ENCODE measurements at places on chromosomes 2 and 18.
A peak's percentile ranks its signal among the peaks of the same experiment; 100 is the strongest.

DNA sequence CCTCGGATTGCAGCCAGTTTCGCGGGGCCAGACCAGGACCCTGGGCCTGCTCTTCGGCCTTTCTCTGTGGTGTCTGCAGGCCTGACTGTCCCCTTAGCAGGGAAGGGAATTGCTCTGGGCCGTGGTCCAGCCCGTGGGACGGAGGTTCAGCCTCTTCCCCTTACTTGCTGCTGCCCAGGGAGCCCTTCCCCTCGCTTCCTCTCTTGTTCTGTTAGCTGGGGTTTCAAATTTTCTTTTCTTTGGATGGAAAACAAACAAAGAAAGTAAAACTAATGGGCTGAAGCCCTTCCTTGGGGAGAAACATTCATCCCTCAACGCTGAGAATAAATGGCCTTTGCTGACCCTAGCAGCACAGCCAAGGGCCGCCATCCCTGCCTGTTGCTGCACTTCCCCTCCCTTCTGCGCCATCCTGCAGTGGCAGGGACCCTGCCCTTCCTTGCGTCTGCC is 52.4 kb downstream of the ASAP2 start:
- H3K4me3 ChIP-seq = no peak overlapping the region
- peaks cover 11% of the 10 kb centered on the region for H3K4me1 ChIP-seq
- H3K27ac ChIP-seq = no peak overlapping the region
- H3K36me3 ChIP-seq = no peaks in the 10 kb centered on the region

DNA sequence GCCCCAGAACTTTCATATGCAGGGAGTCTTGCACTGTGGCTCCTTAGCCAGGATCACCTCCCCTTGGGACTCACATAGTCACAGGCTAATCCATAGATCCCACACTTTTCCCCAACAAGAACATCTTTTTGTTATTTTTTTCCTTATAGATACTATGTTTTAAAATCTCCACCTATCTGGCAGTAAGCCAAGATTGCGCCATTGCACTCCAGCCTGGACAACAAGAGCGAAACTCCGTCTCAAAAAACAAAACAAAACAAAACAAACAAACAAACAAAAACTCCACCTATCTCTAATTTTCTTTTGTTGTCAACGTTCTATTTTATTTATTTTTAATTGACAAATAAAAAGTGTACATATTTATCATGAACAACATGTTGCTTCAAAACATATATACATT is 141.7 kb downstream of the PDE11A start:
- H3K4me3 ChIP-seq = no peak overlapping the region
- no peak overlapping the region for H3K27ac ChIP-seq
- no peak for DNase-seq
- peaks cover 12% of the 10 kb centered on the region for H3K4me1 ChIP-seq

DNA sequence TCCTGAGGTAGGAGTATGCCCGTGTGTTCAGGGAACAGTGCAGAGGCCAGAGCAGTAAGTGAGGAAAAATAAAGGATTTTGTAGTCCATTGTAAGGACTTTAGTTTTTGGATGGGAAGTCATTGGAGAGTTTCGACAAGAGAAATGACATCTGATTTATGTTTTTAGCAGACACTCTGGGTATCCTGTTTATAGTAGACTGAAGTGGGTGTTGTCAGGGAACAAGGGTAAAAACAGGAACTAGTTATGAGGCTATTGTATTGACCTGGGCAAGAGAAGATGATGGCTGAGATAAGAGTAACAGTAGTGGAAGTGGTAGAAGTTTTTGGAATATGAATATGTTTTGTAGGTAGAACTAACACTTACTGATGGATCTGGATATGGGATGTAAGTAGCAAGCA is 59.8 kb downstream of the GTF2A1L start:
- no peaks in the 10 kb centered on the region for H3K36me3 ChIP-seq
- no peak overlapping the region for H3K4me3 ChIP-seq
- no peak overlapping the region for H3K27ac ChIP-seq
- DNase-seq = no peak
- H3K4me1 ChIP-seq = no peaks in the 10 kb centered on the region

DNA sequence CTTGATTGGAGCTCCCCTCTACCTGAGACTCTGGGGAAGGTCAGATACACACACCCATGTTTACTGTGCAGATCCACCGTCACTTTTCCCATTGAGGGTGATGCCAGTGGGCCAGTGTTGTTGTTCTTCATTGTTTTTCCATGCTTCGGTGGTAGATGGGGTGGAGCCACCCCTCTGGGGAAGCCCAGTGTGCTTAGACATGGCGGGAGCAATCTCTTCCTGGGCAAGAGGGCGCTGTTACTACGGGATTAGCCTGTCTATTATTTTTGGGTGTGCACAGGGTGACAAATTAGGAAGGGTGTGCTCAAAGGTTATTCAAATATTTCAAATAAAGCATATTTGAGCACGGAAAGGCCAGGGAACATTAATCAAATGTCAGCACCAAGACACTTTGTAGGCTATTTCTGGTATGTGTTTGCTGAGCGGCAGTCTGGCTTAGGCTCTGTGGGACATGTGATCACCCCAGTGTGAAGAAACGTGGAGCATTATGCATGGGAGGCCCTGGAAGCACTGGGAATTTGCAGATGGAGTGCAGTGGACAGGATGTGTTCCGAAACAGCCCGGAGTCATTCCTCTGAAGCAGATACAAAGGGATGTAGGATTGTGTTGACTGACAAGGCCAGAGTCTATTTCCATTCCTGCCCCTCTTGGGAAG is 34.8 kb upstream of the SMIM21 start:
- H3K4me1 ChIP-seq = no peaks in the 10 kb centered on the region
- DNase-seq = no peak
- peaks cover 41% of the 10 kb centered on the region for H3K27me3 ChIP-seq
- no peaks in the 10 kb centered on the region for H3K36me3 ChIP-seq
- no peak overlapping the region for H3K27ac ChIP-seq
- no peak overlapping the region for H3K4me3 ChIP-seq

- no peaks in the 10 kb centered on the region for H3K36me3 ChIP-seq
- H3K27ac ChIP-seq = no peak overlapping the region
- peak; percentile 50 for DNase-seq
- no peaks in the 10 kb centered on the region for H3K27me3 ChIP-seq
- no peak overlapping the region for H3K4me3 ChIP-seq
Measured at GRCh38 chr18:75041586-75041985, 167.4 kb downstream of the PTGR3 start.

- no peak overlapping the region for H3K27ac ChIP-seq
- no peak overlapping the region for H3K4me3 ChIP-seq
- DNase-seq = no peak
- no peaks in the 10 kb centered on the region for H3K36me3 ChIP-seq
- no peaks in the 10 kb centered on the region for H3K4me1 ChIP-seq
Measured at GRCh38 chr2:230944123-230944653, 19.1 kb upstream of the GPR55 start.

DNA sequence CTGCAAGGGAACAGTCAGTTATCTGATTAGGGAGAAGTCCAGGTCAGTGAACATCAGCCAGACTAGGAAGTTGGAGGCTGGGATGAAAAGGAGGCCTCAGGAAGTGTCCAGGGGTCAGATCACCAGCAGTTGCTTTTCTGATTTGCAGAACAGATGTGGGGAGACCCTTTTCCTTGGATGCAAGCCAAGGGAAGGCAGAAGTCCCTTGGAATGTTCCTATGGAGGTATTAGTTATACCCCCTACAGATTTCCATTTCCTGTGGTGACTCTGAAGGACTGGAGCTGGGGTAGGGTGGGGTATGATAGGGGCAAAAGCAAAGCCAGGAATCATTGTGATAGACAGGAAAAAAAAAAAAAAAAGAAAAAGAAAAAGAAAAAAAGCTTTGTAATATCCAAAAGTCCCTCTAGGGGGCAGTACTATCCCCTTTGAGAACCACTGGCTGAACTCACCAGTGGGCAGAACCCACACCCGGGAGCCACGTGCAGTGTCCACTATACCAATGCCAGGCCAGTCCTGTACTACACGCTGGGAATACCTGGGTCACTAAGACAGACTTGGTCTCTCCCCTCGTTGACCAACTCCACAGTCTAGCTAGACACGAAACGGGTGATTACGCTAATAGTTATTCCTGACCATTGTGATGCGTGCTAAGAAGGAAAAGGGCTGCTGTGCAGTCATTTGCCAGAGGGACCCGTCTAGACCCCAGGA is 7.4 kb downstream of the DYSF start:
- H3K4me1 ChIP-seq = peaks cover 11% of the 10 kb centered on the region
- no peak overlapping the region for H3K4me3 ChIP-seq
- no peak overlapping the region for H3K27ac ChIP-seq

GRCh38 chr18:9333441-9334328 is 888 bp upstream of the TWSG1 start:
- peaks cover 7% of the 10 kb centered on the region for H3K36me3 ChIP-seq
- H3K4me3 ChIP-seq = peak overlapping the region; percentile 79
- DNase-seq = no peak
- H3K27ac ChIP-seq = peak overlapping the region; percentile 30

GRCh38 chr18:27413495-27414401 is 228.6 kb upstream of the CHST9 start:
- peaks cover 27% of the 10 kb centered on the region for H3K4me1 ChIP-seq
- peak overlapping the region; percentile 83 for H3K27ac ChIP-seq
- peak overlapping the region; percentile 43 for H3K4me3 ChIP-seq
- peak; percentile 96 for DNase-seq
- no peaks in the 10 kb centered on the region for H3K27me3 ChIP-seq
- no peaks in the 10 kb centered on the region for H3K36me3 ChIP-seq

DNA sequence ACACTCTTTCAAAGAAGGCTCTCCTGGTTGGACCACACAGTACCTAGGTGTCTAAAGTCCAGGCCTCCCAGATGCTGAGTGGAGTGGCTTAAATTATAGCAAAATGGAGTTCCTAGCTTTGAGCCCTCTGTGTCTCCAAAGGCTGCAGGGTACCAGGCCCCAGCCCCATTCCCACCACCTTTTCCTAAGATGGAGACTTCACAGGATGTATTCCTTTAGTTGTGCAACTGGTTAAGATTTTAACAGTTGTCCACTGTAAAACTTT is 4.9 kb downstream of the SMAD7 start:
- no peaks in the 10 kb centered on the region for H3K36me3 ChIP-seq
- no peak overlapping the region for H3K27ac ChIP-seq
- no peaks in the 10 kb centered on the region for H3K27me3 ChIP-seq
- DNase-seq = no peak
- peaks cover 49% of the 10 kb centered on the region for H3K4me1 ChIP-seq

- H3K36me3 ChIP-seq = no peaks in the 10 kb centered on the region
- no peak overlapping the region for H3K27ac ChIP-seq
Measured at GRCh38 chr18:76805221-76805620, 17.1 kb upstream of the ZNF236 start.

DNA sequence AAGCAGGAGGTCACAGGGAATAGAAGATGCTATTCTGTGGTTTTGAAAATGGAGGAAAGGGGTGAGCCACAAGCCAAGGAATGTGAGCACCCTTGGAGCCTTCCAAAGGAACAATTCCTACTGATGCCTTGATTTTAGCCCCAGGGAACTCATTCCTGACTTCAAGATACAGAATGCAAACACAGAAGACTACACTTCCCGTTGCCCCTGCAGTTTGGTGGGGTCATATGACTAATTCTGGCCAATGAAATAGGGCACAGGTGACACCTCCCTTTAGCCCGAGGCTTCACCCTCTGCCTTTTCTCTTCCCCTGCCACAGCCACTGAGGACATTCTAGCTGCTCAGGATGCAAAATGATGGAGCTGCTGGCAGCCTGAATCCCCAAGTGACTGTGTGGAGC is 126.1 kb downstream of the INHBB start:
- no peaks in the 10 kb centered on the region for H3K27me3 ChIP-seq
- peaks cover 69% of the 10 kb centered on the region for H3K4me1 ChIP-seq
- no peaks in the 10 kb centered on the region for H3K36me3 ChIP-seq
- peak overlapping the region; percentile 93 for H3K27ac ChIP-seq

DNA sequence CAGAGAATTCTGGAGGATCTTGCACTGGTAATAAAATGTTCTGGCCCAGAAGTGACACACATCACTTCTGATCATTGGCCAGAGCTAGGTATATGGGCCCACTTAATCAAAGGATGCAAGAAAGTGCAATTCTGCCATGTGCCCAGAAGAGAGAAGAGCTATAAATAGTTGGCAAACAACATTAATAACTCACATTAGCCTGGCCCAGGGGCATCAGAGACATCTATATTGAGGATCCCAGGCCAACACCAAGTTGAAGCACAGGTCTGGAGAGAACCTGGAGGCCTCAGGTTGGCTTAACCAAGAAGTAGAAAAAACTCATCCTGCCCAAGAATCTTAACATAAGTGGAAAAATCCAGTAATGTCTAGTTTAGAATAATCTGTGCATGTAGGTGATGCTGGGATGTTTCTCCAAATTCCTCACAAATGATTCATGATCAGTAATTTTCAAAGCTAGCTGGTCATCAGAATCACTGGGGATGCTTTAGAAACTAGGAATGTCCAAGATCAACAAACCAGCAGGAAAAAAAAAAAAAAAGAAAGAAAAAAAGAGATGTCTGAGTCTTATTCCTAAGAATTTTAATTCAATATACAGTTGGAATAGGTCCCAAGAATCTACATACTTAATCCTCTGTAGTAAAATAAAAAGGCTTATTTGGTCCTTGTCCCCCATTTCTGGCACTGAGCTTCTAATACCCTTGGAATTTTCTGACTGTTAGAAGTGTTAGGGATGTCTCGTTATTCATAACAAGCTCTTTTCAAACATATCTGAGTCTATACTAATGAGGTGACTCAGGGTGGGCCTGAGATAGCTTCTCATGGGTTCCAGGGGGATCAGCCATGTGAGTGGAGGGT is 35.0 kb upstream of the EVA1A start:
- DNase-seq = peak; percentile 90
- H3K36me3 ChIP-seq = no peaks in the 10 kb centered on the region
- H3K27ac ChIP-seq = peak overlapping the region; percentile 53
- peaks cover 67% of the 10 kb centered on the region for H3K4me1 ChIP-seq
- H3K27me3 ChIP-seq = no peaks in the 10 kb centered on the region

GRCh38 chr2:76498360-76498759 is 787.6 kb upstream of the GCFC2 start:
- H3K27ac ChIP-seq = no peak overlapping the region
- no peaks in the 10 kb centered on the region for H3K36me3 ChIP-seq
- H3K4me3 ChIP-seq = no peak overlapping the region
- no peaks in the 10 kb centered on the region for H3K27me3 ChIP-seq

GRCh38 chr2:16330012-16330411 is 335.6 kb downstream of the CYRIA start:
- H3K4me1 ChIP-seq = no peaks in the 10 kb centered on the region
- no peak overlapping the region for H3K4me3 ChIP-seq
- no peak for DNase-seq
- H3K36me3 ChIP-seq = no peaks in the 10 kb centered on the region
- no peak overlapping the region for H3K27ac ChIP-seq
- no peaks in the 10 kb centered on the region for H3K27me3 ChIP-seq

GRCh38 chr18:6057604-6058003 is 162.3 kb upstream of the TMEM200C start:
- peak; percentile 38 for DNase-seq
- peaks cover 47% of the 10 kb centered on the region for H3K4me1 ChIP-seq
- H3K36me3 ChIP-seq = no peaks in the 10 kb centered on the region
- H3K4me3 ChIP-seq = no peak overlapping the region
- H3K27me3 ChIP-seq = no peaks in the 10 kb centered on the region

Data from PC-3 (cell line).